ENCODE measurements at places on chromosomes 5 and 9.
A peak's percentile ranks its signal among the peaks of the same experiment; 100 is the strongest.

- no peak for DNase-seq
Measured at GRCh38 chr5:125778791-125779190, 644.4 kb upstream of the GRAMD2B start.

DNA sequence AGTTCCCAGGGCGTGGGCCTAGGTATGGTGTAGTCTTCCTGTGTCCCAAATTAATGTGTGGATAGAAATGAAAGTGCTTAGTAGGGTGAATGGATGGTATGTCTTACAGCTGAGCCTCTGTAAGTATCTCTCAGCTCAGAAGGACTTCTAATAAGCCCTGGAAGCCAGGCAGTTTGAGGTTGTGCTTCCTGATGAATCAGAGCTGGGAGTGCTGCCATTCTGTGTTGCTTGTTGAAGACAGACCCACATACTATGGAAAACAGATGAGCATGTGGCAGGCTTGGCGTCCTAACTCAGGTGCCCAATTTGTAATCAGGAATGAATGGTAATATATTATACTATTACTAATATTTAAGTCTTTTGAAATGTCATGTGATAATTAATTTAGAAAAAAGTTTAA is 69.8 kb downstream of the CMYA5 start:
- no peak for DNase-seq

- no peak for DNase-seq
Measured at GRCh38 chr9:119078015-119078414, 291.2 kb downstream of the BRINP1 start.

DNA sequence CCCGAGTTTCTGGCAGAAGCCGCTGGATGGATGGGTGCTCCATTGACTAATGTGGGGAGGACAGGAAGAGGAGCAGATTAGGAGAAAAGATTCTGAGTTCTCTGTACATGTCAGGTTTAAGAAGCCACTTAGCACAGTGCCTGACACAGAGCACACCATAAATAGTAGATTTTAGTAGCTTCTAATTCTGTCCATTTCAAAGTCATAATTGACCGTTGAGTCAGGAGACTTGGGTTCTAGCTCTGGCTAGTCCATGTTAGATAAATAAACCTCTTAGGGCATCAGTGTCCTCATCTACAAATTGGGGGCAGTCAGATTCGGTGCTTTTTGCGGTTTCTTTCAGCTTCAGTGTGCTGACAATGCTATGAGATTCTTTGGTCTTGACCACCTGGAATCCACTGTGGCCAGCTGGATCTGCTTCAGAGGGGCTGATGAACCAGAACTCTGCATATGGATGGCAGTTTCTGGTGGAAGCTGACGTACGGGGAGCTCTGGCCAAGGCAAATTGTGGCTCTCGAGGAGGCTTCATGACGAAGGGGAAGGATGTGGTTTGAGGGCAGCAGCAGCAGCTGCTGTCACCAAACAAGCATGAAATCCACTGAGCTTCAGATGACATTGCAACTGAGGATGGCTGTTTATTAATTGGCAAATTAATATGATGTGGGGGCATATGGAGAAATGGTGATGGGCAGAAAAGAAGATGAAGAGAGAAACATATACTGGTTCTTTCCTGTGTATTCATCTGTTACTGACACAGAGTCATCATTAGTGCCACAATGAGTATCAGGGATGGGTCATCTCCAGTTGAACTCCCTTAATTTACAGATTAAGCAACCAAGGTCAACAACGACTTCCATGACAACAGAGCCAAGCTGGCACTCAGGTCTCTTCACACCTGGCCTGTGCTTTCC is 134.4 kb downstream of the AOPEP start:
- DNase-seq = no peak

- peak; percentile 86 for DNase-seq
Measured at GRCh38 chr9:19028835-19029451, 4.1 kb downstream of the SAXO1 start.

DNA sequence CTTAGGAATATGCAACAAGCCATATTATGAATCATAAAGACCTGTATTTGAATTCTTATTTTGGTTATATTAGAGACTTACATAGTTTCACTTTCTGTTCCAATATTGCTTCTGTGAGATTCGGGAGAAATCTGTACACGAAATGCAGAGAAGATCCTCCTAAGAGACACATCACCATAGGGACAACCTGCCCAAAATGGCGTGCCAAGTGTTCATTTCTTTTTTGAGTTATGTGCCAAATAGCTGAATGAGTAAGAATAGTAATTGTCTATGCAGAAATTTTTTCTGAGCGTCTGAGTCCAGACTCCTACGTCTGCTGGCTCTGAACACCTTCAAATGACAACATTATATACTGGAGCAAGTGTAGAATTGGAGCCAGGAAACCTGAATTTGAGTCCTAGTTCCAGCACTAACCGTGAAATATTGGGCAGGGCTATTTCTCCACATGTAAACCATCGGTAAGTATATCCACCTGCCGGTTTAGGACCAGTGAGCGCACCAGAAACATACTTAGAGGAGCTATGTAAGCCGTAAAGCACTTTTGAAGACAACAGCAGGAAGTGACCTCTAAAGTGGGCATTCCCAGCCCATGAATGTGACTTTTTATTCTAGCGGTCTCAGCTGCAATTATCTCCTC is 163.9 kb upstream of the DMRT1 start:
- no peak for DNase-seq

DNA sequence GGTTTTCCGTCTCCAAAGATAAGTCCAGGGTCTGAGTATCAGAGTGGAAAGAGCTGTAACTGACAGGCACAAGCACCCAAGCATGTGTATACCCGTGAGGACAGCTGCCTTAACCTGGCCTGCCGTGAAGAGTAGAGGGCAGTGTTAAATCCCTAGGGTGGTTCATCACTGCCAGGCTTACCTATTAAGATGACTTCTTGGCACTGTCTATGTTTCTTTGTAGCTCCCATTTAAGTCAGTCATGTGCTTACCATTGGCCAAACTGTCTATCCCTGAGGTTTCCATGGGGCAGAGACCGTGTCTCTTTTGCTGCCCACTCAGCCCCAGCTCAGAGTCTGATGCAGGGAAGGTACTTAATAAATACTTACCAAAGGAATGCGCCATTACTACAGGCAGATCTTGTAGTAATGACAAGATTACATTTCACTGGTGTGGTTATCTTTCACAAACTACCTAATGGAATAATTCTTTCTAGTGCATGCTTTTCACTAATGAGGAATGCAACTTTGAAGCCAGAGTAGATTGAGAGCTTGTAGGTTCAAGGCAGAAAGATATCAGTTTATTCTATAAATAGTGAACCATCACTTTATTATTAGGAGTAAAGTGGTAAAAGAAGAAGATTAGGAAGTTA is 64.2 kb downstream of the SNX24 start:
- DNase-seq = no peak

DNA sequence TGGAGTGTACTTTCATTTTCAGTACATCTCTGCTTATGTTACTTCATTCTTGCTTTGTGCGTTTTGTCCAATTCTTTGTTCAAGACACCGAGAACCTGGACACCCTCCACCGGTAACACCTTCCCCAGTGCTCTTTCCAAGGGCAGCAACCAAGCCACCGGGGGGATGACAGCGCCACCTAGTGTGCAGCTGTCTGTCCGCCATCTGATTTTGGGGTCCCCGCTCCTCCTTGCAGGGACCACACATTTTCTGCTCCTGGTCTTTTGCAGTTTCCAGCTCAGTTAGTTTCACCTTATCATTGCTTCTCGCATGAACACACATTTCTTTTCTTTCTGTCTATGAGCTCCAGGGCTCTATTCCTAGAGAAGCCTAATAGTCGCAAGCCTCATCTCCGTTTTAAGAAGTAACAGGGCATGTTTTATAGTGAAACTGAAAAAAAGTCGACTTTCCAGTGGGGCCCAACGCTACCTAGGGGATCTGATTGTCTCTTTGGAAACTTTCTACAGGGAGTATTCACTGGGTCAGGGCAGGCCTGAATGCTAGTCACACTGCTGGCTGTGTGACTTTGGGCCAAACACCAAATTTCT is 152.1 kb downstream of the FSTL4 start:
- peak; percentile 68 for DNase-seq

DNA sequence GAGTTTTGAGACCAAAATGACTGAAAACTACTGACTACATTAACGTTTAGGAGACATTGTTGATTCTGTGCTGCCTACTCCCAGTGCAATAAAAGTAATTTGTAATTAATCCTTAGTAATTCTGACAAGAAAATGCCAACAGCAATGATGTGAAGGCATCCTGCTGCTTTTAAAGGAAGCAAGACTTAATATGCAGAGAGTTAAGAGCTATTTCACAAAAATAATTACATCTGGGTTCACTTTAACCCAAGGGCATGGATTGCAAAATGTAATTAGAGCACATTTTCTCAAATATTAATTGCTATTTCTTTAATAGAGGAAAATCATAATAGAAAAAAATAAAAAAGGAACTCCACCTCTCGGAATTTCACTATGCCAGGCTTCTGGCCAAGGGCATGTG is 22.7 kb upstream of the TNFSF8 start:
- no peak for DNase-seq

GRCh38 chr5:171311322-171312077 is 2.5 kb downstream of the TLX3 start:
- no peak for DNase-seq

DNA sequence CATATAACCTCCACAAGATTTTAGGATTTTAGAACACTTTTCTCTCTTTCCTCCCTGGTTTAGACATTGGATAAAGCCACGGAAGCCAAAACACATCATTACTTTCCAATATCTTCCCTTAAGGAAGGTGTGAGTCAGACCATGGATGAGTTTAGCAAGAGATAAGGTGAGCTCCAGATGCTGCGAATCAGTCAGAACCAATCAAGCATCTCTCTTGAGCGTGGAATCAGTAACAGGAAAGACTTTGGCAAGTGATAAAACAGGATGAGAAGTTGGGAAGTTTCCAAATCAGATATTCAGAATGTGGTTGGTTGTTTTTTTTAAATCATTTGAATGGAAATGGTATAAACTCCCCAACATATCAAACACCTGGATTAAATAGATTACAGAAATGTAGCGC is 397.8 kb downstream of the EFNA5 start:
- DNase-seq = no peak

GRCh38 chr5:28402590-28403301 is 1364.4 kb upstream of the CDH9 start:
- no peak for DNase-seq

GRCh38 chr5:135194573-135195269 is 160.7 kb upstream of the PITX1 start:
- no peak for DNase-seq

DNA sequence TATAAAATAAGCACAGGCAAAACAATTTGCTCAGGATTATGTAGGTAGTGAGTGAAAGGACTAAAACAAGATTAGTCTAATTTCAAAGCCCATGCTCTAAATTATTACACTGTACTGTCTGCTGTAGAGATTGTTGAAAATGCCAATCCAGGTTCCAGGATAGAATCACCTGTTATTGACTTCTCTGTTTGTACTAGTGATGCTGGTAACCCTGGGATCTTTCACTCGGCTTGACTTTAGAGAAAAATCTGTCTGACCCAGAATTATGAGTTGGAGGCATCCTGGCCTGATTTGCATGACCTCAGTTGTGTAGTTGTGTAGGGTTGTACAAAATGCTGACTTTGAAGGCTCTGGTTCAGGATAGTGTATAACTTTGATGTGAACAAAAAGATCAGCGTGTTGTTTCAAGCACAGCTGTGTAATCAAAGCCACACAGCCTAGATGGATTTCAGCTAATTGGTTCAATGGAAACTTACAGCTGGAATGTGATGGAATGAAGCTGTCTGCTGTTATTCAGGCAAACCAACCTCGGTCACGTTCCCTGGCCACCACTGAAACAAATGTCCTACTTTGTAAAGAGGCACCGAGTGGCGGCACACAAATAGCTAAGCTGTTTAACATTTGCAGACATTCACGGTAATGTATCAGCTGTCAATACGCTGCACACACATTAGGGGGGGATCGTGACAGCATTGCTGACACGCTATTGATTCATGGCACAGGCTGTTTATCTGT is 340.3 kb downstream of the KCTD16 start:
- DNase-seq = no peak

All from HEK293T (cell line).